ENCODE measurements at places on chromosomes 16 and 17.

- peak; percentile 61 for DNase-seq
Measured at GRCh38 chr17:33234930-33235685, 58.0 kb downstream of the ASIC2 start.

DNA sequence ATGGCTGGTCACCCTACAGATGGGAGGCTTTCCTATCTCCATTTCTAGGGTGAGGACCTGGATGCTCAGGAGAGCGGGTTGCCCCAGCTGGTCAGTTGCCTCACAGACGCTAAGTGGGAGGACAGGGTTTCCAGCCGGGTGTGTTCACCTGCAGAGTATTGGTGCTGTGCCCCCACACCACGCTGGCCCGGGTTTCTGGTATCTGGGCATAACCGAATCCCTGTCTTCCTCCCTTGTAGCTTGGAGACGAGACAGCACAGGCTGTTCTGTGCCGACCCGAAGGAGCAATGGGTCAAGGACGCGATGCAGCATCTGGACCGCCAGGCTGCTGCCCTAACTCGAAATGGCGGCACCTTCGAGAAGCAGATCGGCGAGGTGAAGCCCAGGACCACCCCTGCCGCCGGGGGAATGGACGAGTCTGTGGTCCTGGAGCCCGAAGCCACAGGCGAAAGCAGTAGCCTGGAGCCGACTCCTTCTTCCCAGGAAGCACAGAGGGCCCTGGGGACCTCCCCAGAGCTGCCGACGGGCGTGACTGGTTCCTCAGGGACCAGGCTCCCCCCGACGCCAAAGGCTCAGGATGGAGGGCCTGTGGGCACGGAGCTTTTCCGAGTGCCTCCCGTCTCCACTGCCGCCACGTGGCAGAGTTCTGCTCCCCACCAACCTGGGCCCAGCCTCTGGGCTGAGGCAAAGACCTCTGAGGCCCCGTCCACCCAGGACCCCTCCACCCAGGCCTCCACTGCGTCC, 9.7 kb downstream of the CX3CL1 start:
- no peak for DNase-seq

GRCh38 chr17:11300201-11300600, 59.2 kb downstream of the SHISA6 start:
- no peak for DNase-seq

DNA sequence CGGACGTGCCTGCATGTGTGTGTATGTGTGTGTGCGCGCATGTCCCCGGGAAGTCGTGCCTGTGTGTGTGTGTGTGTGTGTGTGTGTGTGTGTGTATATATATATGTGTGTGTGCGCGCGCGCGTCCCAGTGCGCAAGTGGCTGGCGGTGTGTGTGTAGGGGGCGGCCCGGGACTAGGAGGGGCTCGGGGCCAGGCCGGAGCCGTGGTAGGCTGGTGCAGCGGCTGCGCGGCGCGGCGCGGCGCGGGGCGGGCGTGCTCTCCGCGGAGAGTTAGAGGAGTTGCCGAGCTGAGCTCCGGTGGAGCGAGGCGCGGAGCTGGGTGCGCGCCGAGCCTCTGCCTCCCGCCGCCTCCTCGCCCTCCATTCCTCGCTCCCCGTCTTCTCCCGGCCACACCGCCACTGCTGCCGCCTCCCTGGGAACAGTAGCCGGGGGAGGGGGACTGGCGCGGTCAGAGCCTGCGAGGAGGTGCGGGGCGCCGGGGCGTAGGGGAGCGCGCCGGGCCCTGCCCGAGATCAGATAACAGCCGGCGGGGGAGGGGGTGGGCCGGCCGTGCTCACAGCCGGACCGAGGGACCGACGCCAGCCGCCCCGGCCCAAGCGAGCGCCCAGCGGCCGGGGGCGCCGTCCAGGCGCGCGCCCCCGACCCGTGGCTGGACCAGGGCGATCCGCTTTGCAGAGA, at the start of gene KCNJ12:
KCNJ12 (plus strand) TSS at position 277 of the 678 bp plus-strand sequence. CDS start 38,986 bp downstream, outside the sequence.
- peak; percentile 7 for DNase-seq

DNA sequence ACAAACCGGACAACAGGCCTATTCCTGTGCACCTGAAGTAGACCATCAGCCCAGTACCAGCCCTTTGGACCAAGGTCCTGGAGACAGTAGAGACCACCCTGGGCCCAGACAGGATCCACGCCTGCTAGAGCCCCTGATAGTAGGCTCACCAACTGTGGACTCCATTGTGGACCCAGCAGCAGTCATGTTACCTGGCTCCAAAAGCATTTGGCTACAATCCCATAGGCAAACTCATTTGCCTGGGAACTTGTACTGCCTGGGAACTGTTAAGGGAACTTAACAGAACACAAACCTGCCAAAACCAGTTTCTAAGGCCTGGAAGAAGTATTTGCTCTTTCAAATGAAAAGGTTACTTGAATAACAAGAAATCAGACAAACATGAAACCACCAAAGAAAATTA, 10.0 kb upstream of the ACSM1 start:
- DNase-seq: no peak

DNA sequence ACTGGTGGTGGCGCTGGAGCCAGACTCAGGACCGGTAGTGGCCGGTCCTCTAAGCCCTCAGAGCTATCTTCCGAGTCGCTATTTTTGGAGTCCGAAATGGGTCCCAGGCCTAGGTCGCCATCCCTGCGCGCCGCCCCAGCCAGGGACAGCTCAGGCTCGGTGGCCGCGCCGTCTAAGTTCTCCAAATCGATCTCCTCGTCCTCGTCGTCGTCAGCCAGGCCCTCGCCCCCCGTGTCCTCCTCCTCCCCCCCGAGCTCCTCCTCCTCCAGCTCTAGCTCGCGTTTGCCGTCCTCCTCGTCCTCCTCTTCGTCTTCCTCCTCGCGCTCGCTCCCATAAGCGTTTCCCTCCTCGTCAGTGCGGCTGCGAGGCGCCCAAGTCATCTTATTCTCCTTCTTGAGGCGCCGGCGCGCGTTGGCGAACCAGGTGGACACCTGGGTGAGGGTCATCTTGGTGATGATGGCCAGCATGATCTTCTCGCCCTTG, 1.6 kb downstream of the IRX3 start:
- no peak for DNase-seq

GRCh38 chr17:74380959-74381808, 13.9 kb downstream of the GPR142 start:
- DNase-seq: no peak

GRCh38 chr17:80035937-80036714, at the start of gene CCDC40:
Gene CCDC40, plus strand, starts transcription at chr17:80036642. Its CDS starts 21 bp downstream, at chr17:80036663.
- peak; percentile 81 for DNase-seq

- no peak for DNase-seq
Measured at GRCh38 chr17:81020767-81021497, 14.0 kb upstream of the BAIAP2 start.

- DNase-seq: no peak
Measured at GRCh38 chr16:2038382-2039231, 9.0 kb downstream of the NTHL1 start.

- no peak for DNase-seq
Measured at GRCh38 chr16:72856797-72857196, 191.1 kb downstream of the ZFHX3 start.

DNA sequence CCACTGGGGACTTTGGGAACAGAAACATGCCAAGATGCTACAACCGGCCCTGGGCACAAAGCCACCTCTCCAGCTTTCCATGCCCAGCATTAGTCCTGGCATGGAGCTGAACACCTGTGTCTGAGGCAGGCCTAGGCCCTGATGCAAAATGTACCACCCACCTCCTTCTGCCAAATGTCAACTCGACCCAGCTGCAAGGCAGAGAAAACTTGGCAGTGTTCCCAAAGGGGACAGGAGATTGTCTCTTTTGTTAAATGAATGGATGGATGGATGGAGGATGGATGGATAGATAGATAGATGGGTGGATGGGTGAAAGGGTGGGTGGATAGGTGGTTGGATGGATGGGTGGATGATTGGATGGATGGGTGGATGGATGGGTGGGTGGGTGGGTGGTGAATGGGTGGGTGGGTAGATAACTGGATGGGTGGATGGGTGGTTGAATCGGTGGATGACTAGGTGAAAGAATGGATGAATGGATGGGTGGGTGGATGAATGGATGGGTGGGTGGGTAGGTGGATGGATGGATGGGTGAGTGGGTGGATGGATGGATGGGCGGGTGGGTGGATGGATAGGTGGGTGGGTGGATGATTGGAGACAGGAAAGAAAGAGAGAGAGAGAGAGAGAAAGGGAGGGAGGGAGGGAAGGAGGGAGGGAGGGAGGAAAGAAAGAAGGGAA, 73.4 kb upstream of the TNRC6C start:
- DNase-seq: no peak

GRCh38 chr17:40510328-40510648, 8.9 kb upstream of the TNS4 start:
- no peak for DNase-seq
